ENCODE measurements at places on chromosomes 3 and 15.

DNA sequence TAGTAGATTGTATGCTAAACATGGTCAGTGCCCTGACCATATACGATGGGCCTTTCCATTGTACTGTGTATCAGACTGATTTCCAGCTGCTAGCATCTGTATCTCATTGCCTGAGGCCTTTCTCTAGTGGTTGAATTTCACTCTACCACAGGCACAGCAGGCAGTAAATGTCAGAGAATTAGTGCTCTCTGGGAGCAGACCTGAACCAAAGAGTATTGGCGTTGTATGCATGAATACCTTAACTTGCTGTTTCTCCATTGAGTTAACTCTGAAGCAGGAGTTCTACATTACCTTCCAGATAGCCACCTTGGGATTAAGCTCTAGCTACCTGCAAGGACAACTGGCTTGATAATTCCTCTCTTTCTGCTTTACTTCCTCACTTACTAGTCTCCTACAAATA is 439.2 kb upstream of the EPHA3 start:
- no peak for DNase-seq

- DNase-seq: no peak
Measured at GRCh38 chr3:47434849-47435248, 40.9 kb downstream of the SCAP start.

GRCh38 chr3:133890037-133890436 is 5.6 kb downstream of the RAB6B start:
- DNase-seq: no peak

- no peak for DNase-seq
Measured at GRCh38 chr3:151795276-151795675, 18.6 kb upstream of the AADAC start.

- DNase-seq: no peak
Measured at GRCh38 chr3:108183181-108183580, 39.0 kb downstream of the IFT57 start.

Measured in GM10248 (cell line).